DMS153 (cell line): ENCODE measurements at places on chromosomes 12 and 14.

DNA sequence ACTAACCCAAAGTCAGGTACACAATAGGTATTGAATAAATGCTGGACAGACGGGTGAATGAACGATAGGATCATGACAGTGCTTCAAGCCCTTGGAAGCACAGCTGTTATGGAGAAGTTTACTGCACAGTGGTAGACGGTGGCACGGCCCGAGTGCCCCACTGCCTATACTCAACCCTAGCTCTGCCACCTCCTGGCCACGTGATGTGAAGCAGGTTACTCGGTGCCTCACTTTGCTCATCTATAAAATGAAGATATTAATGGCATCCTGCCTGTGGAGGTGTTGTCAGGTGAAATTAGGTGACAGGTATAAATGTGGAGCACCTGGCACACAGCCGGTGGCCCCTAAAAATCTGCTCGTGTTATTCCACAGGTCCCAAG is 5.8 kb downstream of the ASB2 start:
- peak; percentile 8 for DNase-seq

GRCh38 chr14:95237958-95238340 is 80.6 kb upstream of the DICER1 start:
- DNase-seq, result no peak

DNA sequence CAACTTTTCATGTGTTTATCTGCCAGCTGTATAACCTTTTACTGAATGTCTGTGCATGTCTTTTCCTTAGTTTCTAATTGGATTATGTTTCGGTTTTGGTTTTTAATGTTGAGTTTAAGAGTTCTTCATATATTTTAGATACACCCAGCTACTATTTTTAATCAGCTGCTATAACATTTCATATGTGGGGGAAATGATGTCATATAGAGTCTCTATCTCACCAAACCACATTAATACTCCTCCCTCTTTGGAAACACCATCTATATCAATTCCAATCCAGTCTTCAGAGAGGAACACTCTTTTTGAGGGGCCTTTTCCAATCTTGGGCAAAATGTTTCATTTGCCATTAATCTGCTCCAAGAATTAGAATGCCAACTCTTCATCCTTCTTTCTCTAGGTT is 28.5 kb upstream of the GCH1 start:
- no peak for DNase-seq

DNA sequence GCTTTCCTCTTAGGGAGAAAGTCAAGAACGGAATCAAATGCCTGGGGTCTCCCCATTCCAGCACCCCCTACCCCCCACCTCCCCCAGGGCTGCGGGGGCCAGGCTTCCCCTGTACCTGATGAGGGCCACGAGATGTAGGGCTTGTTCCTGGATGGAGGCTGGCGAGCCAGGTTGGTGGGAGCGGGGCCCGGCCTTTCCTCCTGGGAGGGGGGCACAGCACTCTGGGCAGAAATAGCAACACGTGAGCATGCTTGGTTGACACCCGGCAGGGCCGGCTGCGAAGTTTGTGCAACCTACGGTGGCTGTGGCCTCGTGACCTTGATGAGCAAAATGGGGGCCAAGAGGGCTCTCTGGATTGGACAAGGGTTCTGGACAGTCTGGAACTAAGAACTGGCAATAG is 15.7 kb downstream of the AMN start:
- no peak for DNase-seq

DNA sequence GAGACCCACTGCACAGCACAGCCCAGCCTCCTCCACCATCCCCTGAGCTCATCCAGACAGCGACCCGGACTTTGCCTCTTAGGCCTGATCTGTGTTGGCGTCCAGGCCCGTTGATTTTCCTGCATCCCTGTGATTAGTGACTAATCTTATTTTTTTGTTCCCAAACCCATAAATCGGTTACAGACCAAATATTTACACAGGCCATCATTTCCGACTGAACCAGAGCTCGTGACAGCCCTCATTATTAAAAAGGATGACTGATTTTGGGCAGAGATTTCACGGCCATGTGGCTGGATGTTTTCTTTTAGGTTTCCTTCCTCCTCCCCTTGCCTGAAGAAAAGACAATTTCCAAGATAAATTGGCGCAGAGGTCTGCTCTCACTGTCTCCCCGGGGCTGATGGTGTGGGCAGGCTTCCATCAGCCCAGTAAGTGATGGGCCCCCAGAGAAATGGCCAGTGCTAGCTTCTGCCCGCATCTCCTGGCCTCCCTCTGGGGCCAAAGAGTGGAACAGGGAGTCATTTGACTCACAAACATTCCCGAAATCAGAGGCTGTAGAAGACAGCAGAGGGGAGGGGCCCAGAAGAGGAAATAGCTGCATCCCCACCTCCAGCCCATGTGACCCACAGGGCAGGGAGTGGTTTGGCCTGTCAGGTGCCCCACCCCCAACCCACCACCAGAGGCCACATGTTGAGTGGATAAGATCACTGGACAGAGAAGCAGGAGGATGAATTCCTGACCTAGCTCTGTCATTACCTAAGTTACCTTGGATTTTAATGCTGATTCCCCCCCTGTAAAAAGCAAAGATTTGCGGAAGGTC is 283.5 kb downstream of the KSR2 start:
- DNase-seq, result peak; percentile 77

GRCh38 chr12:94977766-94978468 is 25.6 kb downstream of the NDUFA12 start:
- DNase-seq, result no peak
